ENCODE measurements at places on chromosomes 4 and X. TPM values are rescaled to one million over a fixed set of nuclear protein-coding genes. Genes with fewer than 3 reads are reported as not detected.

GRCh38 chrX:43581888-43582539, 74.1 kb upstream of the MAOA start:
- no peak for DNase-seq

DNA sequence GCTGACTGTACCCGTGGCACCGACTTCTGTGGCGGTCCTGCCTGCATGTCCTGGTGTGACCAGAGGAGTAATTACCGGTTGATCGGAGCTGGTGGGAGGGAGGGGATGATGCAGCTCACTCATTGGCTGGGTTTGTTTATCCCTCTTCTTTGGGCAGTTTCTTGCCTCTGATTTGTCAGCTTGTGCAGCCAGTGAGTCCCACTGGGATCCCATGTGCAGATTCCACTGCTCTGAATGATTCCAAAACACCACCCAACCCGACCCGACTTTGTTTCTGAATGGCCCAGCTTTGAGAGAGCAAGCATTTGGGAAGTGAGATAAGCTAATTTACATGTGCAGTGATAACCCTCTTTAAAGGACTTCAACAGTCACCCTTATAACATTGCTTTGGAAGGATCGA, 13.8 kb downstream of the FHDC1 start:
- DNase-seq: no peak

DNA sequence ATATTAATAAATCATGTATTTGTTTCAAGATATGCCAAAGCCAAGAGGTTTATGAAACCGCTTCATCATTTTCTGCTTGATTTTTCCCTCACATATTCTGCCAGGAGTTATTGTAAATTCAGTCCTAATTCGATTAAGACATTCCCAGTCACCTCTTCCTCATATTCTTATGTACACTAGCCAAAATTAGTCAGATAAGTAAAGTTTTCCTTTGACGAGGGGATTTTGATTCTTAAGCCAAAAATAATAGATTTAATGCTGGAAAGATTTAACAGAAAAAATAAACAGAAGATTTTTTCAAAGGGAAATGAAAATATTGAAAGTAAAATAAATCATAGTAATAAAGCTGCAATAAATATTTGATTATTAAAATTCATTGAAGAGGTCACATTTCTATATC, 51.0 kb upstream of the VEGFC start:
- DNase-seq: no peak

GRCh38 chrX:154598656-154599055, 13.7 kb downstream of the CTAG1A start:
- DNase-seq: no peak

GRCh38 chrX:118115953-118116712, 477 bp downstream of the KLHL13 start:
- DNase-seq: peak; percentile 26

EXOSC9 gene
- 27.5 TPM for total RNA-seq

PDGFRA gene
- total RNA-seq: 88.8 TPM
